ENCODE measurements at places on chromosomes 7 and 10.

DNA sequence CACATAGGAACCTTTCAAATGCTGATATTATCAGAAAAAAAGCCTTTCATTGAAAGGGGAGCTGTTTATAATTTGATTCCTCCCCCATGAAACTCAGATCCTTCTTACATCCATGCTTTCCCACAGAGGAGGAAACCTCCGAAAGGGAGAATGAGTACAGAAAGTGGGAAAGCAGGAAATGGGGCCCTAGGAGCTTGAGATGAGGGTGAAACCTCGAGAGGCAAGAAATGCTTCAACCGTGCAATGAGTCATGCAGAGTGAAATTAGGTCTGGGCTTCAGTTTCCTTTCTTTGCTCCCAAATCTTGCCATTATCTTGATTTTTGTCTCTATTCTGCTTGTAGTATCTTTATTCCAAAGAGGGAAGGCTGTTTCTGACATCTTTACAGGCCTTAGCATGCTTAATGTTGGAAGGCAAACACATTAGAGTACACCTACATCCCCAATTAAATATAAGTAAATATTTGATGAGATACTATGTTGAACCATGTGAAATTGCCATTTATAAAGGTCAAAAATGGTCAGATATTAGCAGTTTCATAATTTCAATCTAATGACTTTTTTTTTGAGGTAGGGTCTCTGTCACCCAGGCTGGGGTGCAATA lies 79.1 kb downstream of the NAMPT start:
- DNase-seq = no peak

DNA sequence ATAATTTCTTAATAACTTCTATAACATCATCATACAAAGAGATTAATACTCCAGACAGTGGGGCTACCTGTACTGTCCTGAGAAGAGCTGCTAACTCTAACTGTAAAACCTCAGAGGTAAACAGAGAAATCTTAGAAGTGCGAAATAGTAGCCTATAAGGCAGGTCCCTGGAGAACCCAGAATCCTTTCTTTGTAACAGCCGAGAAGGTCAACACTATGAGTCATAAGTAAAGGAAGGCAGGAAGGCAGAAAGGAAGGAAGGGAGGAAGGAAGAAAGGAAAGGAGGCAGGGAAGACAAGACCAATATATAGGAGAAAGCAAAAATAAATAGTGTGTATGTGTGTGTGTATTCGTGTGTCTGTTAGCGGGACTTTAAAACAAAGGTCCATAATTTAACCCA lies 540.6 kb downstream of the ZWINT start:
- no peak for DNase-seq

DNA sequence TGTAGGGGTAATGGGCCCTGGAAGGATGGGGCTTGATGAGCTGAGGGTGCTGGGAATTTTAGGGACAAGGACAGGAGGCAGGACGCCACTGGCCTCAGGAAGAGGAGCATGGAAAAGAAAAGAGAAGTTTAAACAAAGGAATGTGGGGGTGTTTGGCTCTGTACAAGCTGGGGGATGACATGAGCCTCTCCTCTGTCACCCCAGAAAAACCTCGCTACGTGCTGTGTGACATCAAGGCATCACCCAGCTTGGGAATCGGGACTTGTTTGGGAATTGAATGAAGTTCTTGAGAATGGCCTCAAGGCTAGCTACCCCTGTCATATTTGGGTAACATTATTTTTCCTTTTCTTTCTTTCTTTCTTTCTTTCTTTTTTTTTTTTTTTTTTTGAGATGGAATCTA lies 47.7 kb upstream of the HSPB1 start:
- no peak for DNase-seq

DNA sequence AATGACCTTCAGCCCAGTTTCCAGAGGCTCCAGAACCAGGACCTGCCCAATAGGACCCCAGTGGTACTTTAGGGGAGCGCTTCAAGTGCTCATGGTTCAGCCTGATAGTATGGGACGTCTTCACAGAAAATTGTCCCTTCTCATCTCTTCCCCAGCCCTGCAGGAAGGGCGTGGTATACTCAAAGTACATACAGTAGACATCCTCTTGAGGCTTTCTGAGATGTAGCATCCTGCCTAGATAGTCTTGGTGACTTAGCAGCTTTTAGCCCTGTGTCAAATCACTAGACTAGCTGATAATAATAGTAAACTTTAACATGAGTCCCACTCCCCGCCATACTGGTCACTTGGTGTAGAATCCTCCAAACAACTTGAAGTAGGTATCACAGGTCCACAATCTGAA lies 193.2 kb downstream of the CYP26A1 start:
- no peak for DNase-seq

GRCh38 chr10:3085785-3086567 lies 18.6 kb downstream of the PFKP start:
- no peak for DNase-seq

DNA sequence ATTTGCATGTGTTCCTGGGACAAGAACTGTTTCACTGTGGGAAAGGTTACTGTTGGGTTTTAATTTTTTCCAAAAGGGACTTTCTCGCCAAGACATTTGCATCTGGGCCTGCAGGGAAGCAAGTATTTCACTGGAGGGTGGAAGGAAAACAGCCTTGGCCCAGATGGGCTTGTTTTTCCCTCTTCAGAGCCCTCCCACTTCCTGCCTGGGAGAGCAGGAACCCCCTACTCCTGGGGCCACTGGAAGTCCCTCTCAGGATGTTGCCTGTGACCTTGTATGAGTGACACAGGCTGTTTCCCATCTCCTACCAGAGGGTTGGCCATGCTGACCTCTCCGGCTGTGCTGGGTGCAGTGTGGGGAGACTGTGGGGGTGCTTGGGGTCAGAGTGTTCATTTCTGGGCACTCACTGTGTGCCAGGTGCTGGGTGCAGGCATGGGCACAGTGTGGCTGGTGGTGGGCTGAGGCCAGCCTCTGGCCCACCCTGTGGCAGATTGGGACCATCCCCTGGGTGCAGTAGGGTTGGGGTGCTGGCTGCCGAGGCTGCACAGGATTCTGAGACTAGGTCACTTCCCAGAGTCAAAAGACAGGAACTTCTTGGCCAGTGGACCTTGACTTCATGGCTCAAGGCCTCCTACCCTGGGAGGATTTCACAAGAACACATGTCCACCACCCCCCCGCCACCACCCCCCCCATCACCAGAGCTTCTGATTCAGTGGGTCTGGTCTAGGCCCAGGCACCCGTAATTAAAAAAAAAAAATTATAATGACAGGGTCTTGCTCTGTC lies 10.2 kb downstream of the TSPAN15 start:
- DNase-seq = no peak

- no peak for DNase-seq
Measured at GRCh38 chr7:18144166-18144565, 116.5 kb upstream of the PRPS1L1 start.

GRCh38 chr10:122267849-122268737 lies 3.0 kb upstream of the BTBD16 start:
- no peak for DNase-seq

DNA sequence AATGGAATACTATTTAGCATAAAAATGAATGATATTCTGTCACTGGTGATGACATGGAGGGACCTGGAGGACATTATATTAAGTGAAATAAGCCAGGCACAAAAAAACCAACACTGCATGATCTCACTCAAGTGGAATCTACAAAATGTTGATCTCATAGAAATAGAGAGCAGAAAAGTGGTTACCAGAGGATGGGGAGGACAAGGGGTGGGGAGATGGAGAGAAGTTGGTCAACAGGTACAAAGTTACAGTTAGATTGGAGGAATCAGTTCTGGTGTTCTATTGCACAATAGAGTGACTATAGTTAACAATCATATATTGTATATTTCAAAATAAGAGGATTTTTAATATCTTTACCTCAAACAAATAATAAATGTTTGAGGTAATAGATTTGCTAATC lies 24.7 kb upstream of the SLC18A3 start:
- DNase-seq = no peak

- DNase-seq = no peak
Measured at GRCh38 chr10:299969-300368, 164.7 kb downstream of the ZMYND11 start.

DNA sequence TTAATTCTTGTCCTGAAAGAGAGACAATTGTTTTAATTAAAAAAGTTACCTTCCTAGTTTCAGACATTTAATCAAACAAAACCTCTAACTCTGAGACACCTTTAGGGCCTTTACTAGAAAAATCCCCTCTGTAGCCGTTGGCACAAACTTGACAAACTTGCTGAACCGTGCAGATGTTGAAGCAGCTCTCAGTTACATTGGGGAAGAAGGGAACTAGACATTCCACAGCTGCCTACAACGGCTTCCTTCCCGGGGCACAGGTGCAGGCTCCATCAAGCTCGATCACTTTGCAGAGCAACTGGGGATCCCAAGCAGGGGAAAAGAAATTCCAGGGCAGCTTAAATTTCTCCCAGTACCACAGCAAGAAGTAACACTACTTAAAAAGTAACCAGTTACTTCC lies 141.3 kb downstream of the SKAP2 start:
- DNase-seq = no peak

DNA sequence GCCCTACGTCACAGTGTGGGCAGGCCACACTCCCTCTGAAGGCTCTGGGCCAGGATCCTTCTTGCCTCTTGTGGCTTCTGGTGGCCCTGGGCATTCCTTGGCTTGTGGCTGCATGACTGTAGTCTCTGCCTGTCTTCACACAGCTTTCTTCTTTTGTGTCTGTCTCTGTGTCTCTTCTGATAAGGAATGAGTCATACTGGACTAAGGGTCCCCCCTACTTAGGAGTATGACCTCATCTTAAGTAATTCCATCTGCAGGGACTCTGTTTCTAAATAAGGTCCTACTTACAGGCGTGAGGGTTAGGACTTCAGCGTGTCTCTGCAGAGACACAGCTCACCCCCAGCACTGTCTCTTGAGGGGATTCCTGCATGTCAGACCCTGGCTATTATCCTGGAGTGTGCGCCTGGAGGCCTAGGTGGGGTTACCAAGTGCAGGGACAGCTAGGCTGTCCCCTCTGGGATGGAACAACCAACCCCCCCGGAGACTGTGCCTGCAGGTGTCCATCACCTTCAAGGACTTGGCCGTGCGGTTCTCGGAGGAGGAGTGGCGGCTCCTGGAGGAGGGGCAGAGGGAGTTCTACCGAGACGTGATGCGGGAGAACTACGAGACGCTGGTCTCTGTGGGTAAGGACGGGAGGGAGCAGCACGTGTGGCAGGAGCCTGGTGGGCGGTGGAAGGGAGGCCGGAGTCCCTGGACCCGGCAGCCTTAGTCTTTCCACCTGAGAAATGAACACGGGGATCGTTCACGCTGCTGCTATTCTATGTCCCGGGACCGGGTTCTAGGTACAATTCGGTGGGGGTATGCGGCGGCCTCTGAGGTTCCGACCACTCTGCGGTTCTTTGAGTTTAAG lies 54.1 kb downstream of the ZNF467 start:
- DNase-seq = peak; percentile 34

GRCh38 chr7:674454-675410 lies 51.8 kb upstream of the DNAAF5 start:
- DNase-seq = no peak

DNA sequence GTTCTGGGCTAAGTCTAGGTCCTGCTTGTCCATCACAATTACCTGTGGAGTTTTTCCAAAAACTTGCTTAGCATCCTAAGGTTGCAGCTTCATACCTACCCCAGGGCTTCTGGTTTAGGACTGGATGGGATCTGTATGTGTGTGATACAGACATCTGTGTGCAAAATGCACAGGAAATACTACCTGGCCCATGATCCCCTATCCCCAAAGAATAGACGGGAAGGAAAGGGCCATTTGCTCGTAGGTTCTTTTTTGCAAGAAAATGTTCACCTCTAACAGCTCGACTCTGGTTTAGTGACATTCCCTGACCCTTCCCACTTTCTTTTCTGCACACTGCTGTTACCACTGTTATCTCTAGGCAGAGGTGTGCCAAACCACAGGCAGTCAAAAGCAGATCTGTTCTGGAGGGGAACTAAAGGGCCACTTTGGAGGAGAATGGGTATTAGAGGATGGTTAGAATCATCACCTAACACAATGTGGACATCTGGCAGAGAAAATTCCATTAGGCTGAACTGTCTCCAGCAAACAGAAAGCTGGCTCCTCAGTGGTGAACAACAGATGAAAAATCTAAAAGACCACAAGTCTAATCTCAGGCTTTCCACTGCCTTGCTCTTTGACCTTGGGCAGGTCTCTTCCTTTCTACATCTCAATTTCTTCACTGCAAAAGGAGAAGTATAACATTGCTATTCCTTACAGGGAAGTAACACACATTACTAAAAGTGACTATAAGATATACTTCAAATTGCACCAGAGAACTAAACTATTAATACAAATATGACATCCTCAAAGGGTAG lies 107.4 kb downstream of the UBE2H start:
- no peak for DNase-seq

Measured in astrocyte of the cerebellum (primary cell).